ENCODE measurements at places on chromosomes 6 and 20. TPM values are rescaled to one million over a fixed set of nuclear protein-coding genes. Genes with fewer than 3 reads are reported as not detected.
A peak's percentile ranks its signal among the peaks of the same experiment; 100 is the strongest.

DNA sequence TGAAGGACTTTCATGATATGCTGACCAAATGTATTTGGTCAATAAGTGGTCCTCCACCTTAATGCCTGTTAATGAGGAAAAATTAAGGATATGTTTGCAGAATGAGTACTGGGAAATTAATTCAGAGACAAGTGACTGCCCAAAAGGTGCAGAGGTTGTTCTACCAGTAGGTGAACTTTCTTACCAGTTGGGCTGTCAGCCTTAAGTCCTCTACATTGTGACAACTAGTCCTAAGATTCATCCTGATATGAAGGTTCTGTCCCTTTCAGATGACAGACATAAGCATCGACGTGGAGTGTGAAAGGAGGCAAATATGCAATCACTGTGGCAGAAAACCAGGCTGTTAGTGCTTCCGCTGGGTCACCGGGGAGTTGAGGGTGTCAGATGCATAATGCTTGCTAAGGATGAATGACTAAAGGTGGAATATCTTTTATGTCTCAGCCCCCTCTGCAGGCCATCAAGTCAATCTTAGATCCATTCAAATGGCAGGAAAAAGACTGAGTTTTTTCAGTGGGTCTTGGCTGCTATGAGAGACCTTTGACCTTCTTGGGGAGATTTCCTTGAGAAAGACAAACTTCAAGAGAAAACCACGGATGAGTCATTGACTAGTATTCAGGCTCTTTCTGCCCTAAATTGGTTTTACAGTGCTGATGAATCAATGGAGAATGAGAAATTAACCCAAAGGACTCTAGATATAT lies 226.0 kb downstream of the TPBG start:
- no peak overlapping the region for H3K27ac ChIP-seq
- no peak overlapping the region for H3K4me3 ChIP-seq
- no peaks in the 10 kb centered on the region for H3K27me3 ChIP-seq
- DNase-seq: peak; percentile 93
- H3K36me3 ChIP-seq: no peaks in the 10 kb centered on the region

The SLC52A3 gene
- not detected for total RNA-seq

The SPATS1 gene
- total RNA-seq: under 0.01 TPM

The RAD21L1 gene
- not detected for total RNA-seq

The RBM24 gene
- total RNA-seq: 2.5 TPM

- no peaks in the 10 kb centered on the region for H3K4me1 ChIP-seq
- no peaks in the 10 kb centered on the region for H3K27me3 ChIP-seq
- DNase-seq: no peak
- no peak overlapping the region for H3K27ac ChIP-seq
- H3K4me3 ChIP-seq: no peak overlapping the region
- H3K36me3 ChIP-seq: no peaks in the 10 kb centered on the region
Observed at GRCh38 chr6:143022587-143022986, 38.1 kb upstream of the AIG1 start.

- H3K27me3 ChIP-seq: no peaks in the 10 kb centered on the region
- peak; percentile 14 for DNase-seq
- H3K36me3 ChIP-seq: no peaks in the 10 kb centered on the region
- H3K4me3 ChIP-seq: no peak overlapping the region
Observed at GRCh38 chr6:88586371-88587149, 376.9 kb downstream of the RNGTT start.

The PROKR2 gene
- not detected for total RNA-seq

The LY6G6F gene
- total RNA-seq: not detected

The RHAG gene
- total RNA-seq: not detected

DNA sequence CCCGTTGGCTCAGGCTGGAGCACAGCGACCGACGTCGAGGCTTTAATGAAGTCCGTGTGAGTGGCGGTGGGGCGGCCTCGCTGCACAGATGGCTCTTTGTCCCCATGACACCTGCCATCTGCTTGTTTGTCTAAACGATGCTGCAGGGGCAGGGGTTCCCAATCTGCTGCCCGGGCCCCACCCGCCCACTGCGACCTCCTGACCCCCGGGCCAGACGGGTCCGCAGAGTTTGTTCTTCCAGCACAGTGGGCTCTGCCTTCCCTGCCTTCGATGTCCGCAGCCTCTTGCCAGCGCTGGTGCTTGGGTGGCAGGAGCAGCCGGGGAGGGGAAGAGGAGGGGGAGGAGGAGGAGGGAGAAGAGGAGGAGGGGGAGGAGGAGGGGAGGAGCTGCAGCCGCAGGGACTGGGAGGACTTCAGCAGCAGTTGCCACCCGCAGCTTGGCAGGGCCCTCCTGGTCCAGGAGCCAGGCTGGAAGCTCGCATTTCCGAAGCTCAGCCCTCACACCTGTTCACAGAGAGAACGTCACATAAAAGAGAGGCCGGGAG lies 210.0 kb downstream of the DLL1 start:
- H3K27me3 ChIP-seq: no peaks in the 10 kb centered on the region
- H3K27ac ChIP-seq: no peak overlapping the region
- no peaks in the 10 kb centered on the region for H3K36me3 ChIP-seq
- H3K4me1 ChIP-seq: no peaks in the 10 kb centered on the region
- DNase-seq: no peak
- H3K4me3 ChIP-seq: no peak overlapping the region

The TAF4 gene
- total RNA-seq: 2.8 TPM

The DLK2 gene
- total RNA-seq: under 0.01 TPM

DNA sequence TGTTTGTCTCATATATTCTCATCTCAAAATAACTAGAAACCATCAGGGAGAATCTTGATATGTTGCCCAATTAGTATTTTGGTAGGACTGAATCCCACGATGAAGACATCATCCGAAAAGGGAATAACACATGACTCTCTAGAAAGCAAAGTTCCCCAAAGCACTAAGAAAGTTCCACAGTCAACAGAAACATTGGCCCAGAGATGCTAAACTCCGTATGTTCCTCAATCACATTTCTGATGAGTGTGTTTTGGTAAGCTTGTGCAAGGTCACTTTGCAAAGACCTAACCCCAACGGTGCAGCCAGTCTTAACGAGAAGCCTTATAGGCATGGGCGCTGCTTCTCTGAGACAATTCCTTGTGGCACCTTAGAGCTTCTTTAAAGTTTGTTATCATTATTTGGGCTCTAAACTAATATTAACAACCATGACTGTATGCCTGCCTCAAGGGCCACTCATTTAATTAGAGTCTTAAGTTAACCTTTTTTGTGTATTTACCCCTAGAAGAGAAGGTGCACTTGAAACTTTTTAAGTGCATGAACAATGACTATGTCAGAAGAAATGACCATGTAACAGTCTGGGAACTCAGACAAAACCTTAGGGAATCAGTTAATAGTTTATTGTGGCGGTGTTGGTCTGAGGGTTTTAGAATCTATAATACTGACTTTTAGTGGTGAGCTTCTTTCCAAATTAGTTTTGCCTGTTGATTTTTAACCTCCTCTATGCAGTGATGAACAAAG lies 202.0 kb upstream of the RAB32 start:
- H3K27me3 ChIP-seq: no peaks in the 10 kb centered on the region
- H3K4me3 ChIP-seq: no peak overlapping the region
- no peak for DNase-seq

DNA sequence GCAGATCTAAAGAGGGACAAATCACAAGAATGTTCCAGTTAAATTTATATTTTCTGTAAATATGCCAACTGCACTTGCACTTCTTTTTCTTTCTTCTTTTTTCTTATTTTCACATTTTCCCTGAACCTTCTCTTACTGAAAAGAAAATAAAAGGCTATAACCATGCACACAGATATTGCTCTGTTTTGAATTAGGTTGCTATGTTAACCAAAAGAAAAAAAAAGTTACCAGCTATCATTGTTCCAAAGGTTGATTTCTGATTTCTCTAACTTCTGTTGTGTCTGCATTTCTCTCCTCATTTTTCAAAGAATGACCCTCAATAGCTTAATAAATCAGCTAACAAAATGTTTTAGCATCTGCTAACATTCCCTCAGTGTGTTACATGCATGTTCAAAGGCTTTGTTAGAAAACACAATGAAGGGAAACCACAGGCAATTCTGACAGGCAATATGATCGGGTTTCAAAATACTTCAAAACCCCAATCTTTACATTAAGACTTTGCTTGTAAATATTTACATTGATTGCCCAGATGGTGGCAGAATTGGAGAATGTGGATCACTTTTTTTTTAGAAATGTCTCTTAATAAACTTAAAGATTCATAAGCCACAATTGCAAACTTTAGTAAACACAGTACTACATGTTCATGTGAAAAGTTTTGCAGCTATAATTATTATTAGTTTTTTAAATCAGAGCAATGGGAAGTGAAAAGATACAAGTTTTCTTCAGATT lies 928.3 kb upstream of the FLRT3 start:
- no peaks in the 10 kb centered on the region for H3K36me3 ChIP-seq
- no peaks in the 10 kb centered on the region for H3K27me3 ChIP-seq
- H3K4me1 ChIP-seq: no peaks in the 10 kb centered on the region
- no peak overlapping the region for H3K4me3 ChIP-seq
- no peak for DNase-seq

The CUTA gene
- 105 TPM for total RNA-seq

DNA sequence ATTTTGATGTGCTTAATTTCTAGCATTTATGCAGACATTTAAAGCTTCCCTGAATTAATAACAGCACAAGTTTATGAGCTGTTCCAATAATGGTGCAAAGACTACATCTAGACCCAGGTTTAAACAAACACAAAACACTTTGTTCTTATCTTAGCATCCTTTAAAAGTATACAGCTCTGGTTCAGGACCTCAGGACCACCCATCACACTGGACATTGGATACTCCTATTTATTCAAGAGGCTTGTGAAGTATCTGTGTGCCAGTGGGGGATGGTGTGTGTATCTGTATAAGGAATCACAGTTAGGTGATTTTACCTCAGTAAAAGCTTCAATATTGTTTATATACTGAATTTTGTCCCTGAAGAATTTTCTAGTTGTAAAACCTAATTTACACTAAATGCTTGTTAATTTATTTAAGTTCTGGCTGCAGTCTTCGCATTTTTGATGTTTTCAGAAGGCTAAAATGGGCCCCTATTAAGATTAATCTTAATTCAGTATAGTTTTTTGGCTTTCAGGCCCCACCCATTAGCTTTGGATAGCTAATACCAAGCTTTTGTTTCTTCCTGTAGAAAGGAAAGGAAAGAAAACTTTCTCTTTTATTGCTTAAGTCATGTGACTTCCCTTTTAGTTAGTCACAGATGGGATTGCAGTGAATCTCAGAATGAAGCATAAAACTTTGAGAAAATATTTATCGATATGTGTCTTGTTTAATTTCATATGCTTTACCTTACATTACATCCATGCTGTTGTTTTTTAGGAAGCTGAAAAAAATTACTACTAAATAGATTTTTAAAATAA lies 13.1 kb downstream of the LIN28B start:
- no peaks in the 10 kb centered on the region for H3K36me3 ChIP-seq
- no peaks in the 10 kb centered on the region for H3K27me3 ChIP-seq
- no peak overlapping the region for H3K27ac ChIP-seq
- no peaks in the 10 kb centered on the region for H3K4me1 ChIP-seq
- H3K4me3 ChIP-seq: no peak overlapping the region

- no peaks in the 10 kb centered on the region for H3K27me3 ChIP-seq
- DNase-seq: no peak
- H3K36me3 ChIP-seq: no peaks in the 10 kb centered on the region
- H3K4me3 ChIP-seq: no peak overlapping the region
- peaks cover 5% of the 10 kb centered on the region for H3K4me1 ChIP-seq
Observed at GRCh38 chr6:29749668-29750067, 26.4 kb downstream of the HLA-F start.

GRCh38 chr6:52109171-52109571 lies 21.8 kb upstream of the PKHD1 start:
- no peak overlapping the region for H3K4me3 ChIP-seq
- H3K27ac ChIP-seq: no peak overlapping the region
- no peaks in the 10 kb centered on the region for H3K4me1 ChIP-seq
- no peak for DNase-seq

DNA sequence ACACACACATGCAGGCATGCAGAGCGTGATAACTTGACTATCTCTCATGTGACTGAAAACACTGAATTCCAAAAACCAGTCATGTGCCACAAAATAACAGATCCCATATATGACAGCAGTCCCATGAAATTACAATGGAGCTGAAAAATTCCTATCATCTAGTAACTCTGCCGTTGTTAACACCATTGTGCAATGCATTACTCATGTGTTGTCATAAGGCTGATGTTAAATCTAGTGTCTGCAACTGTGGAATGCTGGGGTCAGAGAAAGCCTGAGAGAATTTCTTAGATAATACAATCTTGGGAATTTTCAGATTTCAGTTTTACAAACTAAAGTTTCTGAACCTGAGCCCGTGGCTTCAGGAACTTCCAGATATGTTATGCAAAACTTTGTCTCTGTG lies 70.2 kb downstream of the LYRM4 start:
- no peaks in the 10 kb centered on the region for H3K27me3 ChIP-seq
- peak; percentile 90 for DNase-seq
- H3K36me3 ChIP-seq: no peaks in the 10 kb centered on the region
- H3K27ac ChIP-seq: no peak overlapping the region
- H3K4me1 ChIP-seq: peaks cover 4% of the 10 kb centered on the region
- no peak overlapping the region for H3K4me3 ChIP-seq

DNA sequence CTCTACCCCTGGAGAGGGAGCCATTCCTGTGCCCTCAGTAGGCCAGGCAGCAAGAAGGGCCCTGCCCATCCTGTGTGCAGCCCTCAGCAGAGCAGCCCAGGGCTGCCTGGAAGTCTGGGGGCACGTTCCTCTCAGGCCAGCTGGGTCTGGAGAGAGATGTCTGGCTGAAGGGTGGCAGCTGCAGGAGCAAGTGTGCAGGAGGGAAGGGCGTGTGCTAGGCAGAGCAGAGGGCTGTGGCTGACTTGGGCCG lies 62.7 kb downstream of the NOL4L start:
- no peak overlapping the region for H3K27ac ChIP-seq
- no peaks in the 10 kb centered on the region for H3K27me3 ChIP-seq
- no peak for DNase-seq
- no peaks in the 10 kb centered on the region for H3K4me1 ChIP-seq

- no peak for DNase-seq
- H3K36me3 ChIP-seq: no peaks in the 10 kb centered on the region
- no peak overlapping the region for H3K4me3 ChIP-seq
- no peak overlapping the region for H3K27ac ChIP-seq
- H3K27me3 ChIP-seq: no peaks in the 10 kb centered on the region
Observed at GRCh38 chr6:338815-339262, 46.6 kb downstream of the DUSP22 start.

GRCh38 chr6:41167173-41167963 lies 4.5 kb upstream of the TREM2 start:
- DNase-seq: peak; percentile 11
- no peaks in the 10 kb centered on the region for H3K4me1 ChIP-seq
- no peak overlapping the region for H3K4me3 ChIP-seq
- H3K27ac ChIP-seq: no peak overlapping the region
- no peaks in the 10 kb centered on the region for H3K36me3 ChIP-seq

The LY6G6C gene
- total RNA-seq: not detected

Data from fibroblast of lung (primary cell).